HCT116 (cell line): ENCODE measurements at places on chromosomes 6 and 20.
A peak's percentile ranks its signal among the peaks of the same experiment; 100 is the strongest.

DNA sequence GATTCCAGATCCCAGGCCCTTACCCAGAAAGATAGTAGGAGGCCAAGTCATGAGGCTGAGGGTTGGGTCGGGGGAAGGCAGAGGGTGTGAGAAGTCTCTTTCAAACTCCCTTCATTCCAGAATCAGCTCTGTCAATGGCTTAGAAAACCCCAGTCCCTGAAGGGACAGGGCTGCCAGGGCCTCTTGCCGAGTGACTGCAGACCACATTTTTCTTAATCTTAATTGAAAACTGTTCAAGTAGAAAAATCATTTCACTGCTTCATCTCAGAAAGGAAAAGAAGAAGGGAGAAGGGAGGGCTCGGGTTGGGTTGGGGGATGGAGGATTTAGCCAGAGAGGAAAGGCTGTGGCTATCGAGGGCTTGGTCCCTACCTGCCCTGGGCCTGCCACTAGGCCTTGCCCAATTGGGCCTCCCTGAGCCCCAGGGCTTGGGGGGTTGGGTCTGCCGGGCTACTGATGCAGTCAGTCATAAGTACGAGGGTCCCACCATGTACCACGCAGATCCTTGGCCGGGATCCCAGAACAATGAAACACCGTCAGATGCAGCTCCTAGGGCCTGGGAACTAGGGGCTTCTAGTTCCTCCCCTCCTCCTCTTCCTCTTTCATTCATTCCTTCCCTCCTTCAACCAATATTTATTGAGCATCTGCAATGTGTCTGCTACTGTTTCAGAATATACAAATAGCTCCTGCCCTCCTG lies 44.0 kb upstream of the CTNNBL1 start:
- DNase-seq = no peak

DNA sequence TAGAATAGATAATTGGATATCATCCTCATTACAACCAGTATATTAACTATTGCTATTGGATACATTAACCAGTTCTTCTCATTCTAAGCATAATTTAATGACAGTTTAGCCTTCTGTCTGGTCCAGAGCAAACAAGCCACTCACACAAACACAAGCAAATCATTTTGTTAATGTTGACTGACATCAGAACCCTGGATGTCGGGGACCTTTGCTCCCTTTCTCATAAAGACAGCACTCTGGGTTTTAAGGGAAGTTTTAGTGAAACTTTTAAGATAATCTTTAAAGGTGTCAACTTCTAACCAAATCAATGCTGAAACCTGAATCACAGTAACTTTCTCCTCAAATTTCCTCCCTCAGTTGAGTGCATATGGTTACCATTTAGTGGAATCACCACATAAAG lies 113.9 kb downstream of the PTPRK start:
- DNase-seq = no peak

GRCh38 chr6:122612838-122613237 lies 2.6 kb downstream of the PKIB start:
- no peak for DNase-seq

GRCh38 chr6:156859686-156860085 lies 82.5 kb downstream of the ARID1B start:
- no peak for DNase-seq

- DNase-seq = peak; percentile 82
These were observed 16.1 kb downstream of the ZSCAN12 start for GRCh38 chr6:28383235-28384142.

GRCh38 chr6:12007473-12007872 lies 4.6 kb upstream of the HIVEP1 start:
- no peak for DNase-seq

GRCh38 chr6:169622618-169623017 lies 79.2 kb downstream of the WDR27 start:
- DNase-seq = no peak

DNA sequence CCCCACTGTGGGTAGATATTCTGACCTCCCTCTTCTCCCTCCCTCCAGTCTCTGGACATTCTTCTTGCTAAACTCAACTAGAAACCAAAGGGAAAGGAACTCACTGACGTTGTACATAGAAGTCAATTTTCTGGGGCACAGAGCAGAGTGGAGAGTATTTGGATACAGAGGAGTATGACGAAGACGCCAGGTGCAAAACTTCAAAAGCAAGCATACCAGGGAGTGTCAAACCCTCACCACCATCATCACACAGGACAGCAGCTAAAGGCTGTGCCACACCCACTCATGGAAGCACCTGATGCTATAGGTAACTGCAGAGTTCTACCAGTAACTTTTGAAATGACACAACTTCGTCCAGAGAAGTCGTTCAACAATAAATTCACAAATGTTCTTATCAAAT lies 64.8 kb downstream of the FYN start:
- no peak for DNase-seq

GRCh38 chr20:8342391-8342790 lies 210.3 kb downstream of the PLCB1 start:
- no peak for DNase-seq

DNA sequence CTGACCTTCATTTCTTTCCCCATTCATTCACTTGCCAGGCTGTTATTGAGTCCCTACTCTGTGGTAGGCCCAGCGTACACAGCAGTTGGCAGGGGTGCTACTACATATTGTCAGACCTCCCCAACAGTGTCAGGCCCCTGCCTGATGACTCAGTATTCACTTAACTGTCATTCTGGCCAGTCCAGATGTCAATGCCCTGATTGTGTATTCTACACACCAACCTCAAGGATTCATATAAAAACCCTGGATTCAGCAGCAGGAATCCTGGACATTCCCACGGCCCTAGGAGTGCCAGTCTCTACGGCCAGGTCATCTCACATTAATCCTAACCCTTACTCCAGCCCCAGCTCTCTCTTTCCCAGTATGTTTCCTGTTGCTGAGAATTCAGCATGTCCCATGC lies 151.5 kb downstream of the TASP1 start:
- no peak for DNase-seq

- DNase-seq = no peak
These were observed 19.0 kb downstream of the STX16 start for GRCh38 chr20:58670102-58670501.

GRCh38 chr6:40280231-40280630 lies 306.9 kb downstream of the LRFN2 start:
- no peak for DNase-seq

DNA sequence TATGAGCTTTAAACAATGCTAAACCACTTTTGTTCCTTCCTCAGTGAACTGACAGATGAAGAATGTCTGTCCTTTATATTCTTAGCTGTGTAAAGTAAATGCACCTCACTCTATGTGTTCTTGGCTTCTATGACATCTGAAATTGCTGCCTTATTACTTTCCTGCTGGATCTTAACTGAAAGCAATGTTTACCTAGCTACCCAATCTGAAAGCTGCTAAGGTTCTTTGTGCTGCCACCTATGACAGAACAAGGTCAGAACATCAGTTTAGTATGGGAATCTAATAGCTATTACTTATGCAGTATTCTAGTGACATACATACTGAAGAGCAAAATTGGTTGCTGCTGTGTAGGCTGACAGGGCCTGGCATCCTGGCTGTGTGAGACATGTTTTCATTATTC lies 444.1 kb downstream of the KHDRBS2 start:
- DNase-seq = no peak

DNA sequence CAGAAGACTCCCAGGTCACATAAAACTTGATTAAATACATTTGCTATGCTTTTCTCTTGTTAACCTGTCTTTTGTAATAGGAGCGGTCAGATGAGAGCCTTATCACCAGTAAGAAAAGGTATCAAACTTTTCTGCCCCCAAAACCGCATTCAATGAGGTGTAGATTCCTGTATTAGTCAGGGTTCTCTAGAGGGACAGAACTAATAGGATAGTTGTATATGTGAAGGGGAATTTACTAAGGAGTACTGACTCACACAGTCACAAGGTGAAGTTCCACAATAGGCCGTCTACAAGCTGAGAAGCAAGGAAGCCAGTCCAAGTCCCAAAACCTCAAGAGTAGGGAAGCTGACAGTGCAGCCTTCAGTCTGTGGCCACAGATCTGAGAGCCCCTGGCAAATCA lies 32.7 kb downstream of the PTPRK start:
- no peak for DNase-seq

DNA sequence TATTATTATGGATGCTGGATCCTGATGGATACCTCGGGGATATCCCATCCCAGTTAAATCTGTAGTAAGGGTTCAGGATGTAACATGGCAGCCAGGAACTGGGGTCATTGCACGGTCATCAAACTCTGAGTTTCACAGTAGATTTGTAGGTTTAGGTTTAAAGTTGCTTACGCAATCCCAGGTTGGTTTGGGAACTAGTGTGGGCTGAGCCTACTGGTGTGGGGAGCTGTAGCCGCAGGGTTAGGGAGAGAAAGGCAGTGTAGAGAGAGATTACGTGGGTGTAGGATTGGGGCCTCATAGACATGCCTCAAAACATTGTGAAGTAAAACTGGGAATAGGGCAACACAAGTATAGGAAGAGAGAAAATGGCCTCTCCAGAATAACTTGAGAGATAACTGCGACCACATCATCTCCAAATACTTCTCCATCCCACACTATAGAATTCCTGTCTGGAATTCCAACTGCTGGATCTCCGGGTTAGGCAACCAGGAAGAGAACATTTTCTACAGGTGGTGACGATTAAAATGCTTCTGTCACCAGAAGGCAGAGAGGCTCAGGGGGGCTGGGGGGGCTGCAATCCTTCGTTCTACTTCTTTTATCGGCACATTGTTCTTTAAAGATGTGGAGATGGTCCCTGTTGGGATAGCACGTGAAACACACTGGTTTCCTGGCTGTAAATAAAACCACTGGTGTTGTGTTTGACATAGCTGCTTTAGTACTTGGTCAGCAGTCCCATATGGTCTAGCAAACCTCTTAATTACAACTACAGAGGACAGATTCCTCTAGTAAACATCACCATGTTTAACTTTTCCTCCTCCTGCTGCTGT lies 44.9 kb upstream of the TMEM170B start:
- no peak for DNase-seq

DNA sequence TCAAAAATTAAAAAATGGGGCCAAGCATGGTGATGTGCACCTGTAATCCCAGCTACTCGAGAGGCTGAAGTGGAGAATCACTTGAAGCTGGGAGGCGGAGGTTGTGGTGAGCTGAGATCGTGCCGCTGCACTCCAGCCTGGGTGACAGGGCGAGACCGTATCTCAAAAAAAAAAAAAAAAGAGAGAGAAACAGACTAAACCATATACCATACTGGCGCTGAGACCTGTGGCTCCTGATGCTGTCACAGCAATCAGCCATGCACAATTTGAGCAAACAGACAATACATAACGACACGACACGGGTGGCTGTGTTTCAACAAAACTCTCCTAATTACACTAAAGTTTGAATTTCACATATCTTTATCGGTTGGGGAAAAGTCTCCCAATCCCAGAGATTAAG lies 14.9 kb upstream of the CBFA2T2 start:
- DNase-seq = no peak

- no peak for DNase-seq
These were observed 1288.1 kb upstream of the MAP3K7 start for GRCh38 chr6:91874971-91875370.

DNA sequence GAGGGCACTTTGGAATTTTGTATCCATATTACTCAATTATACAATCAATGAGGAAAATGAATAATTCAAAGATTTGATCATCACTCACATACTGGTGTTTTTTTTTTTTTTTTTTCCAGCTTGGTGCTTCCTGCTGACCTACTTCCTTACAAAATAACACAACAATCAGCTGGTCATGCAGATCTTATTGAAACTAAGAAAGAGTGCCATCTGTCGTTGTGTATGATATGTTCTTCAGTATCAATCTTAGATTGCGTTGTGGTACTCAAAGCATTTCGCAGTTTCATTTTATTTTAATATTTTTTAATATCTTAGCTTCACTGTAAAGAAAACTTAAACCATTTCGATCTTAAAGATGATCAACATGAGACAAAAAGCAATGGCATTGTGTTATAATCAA lies 155.6 kb downstream of the OGFRL1 start:
- DNase-seq = no peak

DNA sequence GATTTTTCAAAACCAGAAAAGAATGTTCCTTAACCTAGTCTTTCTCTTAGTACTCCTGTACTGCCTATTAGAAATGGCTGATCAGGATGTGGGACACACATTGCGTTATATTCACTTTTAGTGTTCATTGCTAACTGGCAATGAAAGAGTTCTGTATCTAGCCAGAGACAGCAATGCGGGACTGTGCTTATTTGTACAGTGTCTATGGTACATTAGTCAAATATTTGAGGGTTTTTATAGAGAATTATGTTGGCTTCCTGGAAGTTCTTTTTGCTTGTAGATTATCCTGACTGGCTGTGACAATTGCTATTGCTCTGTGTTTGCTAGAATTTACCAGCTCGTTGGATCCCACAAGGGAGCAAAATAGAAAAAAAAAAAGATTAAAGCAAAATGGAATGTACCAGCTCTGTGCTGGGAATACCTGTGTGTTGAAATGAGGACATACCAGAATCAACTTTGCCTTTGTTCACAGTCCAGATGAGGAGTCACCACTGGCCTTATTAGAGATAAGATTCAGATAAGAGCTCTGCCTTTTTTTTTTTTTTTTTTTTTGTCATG lies 22.4 kb upstream of the IFNGR1 start:
- DNase-seq = no peak

DNA sequence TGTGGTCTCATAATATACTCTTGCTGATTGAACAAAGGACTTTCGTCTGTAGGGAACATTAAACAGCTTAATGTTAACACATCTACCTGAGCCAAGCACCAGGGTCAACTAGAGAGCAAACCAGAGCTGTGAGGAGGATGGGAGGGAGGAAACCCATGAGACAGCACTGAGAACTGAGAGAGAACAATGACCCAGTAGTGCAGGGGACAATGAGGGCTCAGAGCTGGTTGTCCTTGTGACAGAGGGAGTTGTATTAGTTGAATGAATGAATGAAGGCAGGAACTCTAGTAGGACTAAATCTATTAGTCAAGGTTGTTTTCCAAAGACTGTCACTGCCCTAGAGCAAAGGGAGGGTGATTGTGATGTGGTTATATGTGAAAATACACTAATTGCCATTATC lies 28.2 kb upstream of the GSTA4 start:
- DNase-seq = no peak

- DNase-seq = no peak
These were observed 1.6 kb upstream of the DBNDD2 start for GRCh38 chr20:45406260-45407066.

GRCh38 chr20:15288106-15288505 lies 950.7 kb upstream of the FLRT3 start:
- DNase-seq = no peak

- no peak for DNase-seq
These were observed 201.5 kb downstream of the ZFAND3 start for GRCh38 chr6:38021029-38021428.

DNA sequence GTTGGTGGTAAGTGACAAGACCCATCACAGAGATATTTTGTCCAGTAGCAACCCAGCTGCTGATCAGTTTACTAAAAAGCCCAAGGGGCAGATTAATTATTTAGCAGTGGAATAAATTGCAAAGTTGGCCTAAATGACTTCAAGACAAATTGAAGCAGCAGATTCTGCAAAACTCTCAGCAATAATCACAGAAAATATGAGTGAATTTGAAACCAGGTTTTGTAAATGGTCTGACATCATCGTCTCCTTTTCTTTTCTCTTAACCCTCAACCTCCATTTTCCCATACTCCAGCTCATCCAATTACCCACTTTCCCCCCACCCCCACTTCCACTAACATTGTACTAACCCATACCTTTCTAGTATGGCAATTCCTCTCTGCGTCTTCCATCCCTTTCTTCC lies 11.3 kb upstream of the PTPRK start:
- DNase-seq = no peak

- DNase-seq = no peak
These were observed 8.1 kb upstream of the HBS1L start for GRCh38 chr6:135062735-135063134.

GRCh38 chr6:139174961-139175360 lies 40.1 kb downstream of the HECA start:
- no peak for DNase-seq
